ENCODE measurements at places on chromosomes 1 and 21. TPM values are rescaled to one million over a fixed set of nuclear protein-coding genes. Genes with fewer than 3 reads are reported as not detected.

DNA sequence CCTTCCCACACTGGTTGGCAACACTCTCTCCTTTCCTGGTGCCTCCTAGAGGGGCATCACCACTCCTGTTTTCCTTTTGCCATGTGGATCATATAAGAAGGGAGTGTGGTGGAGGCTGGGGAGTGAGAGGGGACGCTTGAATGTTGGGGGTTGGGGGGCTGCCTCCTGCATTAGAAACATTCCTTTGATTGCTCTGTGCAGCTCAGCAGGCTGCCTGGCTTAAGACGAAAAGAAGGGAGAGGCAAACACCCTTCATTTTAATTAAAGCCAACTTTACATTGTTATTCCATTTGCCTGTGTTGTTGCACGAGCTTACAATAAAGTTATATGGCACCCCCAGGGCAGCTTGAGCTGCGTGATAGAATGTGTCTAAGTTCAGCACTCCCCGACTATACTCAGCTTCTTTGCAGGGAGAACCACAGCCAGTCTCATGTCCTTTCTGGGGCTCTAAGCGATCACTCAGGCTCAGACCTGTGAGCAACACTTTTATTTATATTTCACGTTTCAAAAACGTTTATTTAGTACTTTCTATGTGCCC lies 57.4 kb downstream of the FOXD2 start:
- DNase-seq = no peak

GRCh38 chr21:38303300-38303699 lies 46.5 kb downstream of the KCNJ15 start:
- DNase-seq = peak; percentile 98

Gene SH2D5
- total RNA-seq = 9.0 TPM

- DNase-seq = peak; percentile 63
Measured at GRCh38 chr1:209743145-209743482, 12.7 kb upstream of the TRAF3IP3 start.

GRCh38 chr21:45294509-45295291 lies 7.0 kb upstream of the POFUT2 start:
- DNase-seq = peak; percentile 88

Gene A3GALT2
- not detected for total RNA-seq

DNA sequence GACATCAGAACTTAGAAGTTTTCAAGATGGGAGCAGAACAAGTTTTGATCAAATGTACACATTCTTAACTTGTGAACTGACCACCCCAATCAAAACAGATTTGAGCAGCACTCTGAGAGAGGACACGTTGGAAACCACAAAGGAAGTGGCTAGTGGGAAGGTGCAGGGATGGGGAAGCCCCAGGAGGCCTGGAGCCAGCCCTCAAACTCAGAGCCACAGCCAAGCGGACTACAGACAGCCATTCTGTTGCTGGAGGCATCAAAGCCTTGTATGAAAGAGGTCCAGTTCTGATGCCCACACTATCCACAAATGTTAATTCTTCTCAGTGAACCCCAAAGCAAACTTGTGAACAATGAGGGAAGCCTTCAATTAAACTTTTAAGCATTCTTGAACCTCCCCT lies 143.6 kb upstream of the RAB4A start:
- DNase-seq = peak; percentile 21

GRCh38 chr1:159010391-159010790 lies 684 bp downstream of the IFI16 start:
- no peak for DNase-seq

Gene MAP10
- 2.4 TPM for total RNA-seq

Gene C1orf53
- total RNA-seq = 6.2 TPM

Gene RIMS3
- total RNA-seq = 12.5 TPM

- DNase-seq = no peak
Measured at GRCh38 chr1:206435445-206435844, 34.8 kb upstream of the IKBKE start.

GRCh38 chr1:167563579-167564246 lies 10.2 kb upstream of the CREG1 start:
- DNase-seq = peak; percentile 41

- no peak for DNase-seq
Measured at GRCh38 chr1:235625340-235625739, 24.2 kb downstream of the GNG4 start.

Data from renal cortical epithelial cell (primary cell).